ENCODE measurements at places on chromosomes 2 and 18.

DNA sequence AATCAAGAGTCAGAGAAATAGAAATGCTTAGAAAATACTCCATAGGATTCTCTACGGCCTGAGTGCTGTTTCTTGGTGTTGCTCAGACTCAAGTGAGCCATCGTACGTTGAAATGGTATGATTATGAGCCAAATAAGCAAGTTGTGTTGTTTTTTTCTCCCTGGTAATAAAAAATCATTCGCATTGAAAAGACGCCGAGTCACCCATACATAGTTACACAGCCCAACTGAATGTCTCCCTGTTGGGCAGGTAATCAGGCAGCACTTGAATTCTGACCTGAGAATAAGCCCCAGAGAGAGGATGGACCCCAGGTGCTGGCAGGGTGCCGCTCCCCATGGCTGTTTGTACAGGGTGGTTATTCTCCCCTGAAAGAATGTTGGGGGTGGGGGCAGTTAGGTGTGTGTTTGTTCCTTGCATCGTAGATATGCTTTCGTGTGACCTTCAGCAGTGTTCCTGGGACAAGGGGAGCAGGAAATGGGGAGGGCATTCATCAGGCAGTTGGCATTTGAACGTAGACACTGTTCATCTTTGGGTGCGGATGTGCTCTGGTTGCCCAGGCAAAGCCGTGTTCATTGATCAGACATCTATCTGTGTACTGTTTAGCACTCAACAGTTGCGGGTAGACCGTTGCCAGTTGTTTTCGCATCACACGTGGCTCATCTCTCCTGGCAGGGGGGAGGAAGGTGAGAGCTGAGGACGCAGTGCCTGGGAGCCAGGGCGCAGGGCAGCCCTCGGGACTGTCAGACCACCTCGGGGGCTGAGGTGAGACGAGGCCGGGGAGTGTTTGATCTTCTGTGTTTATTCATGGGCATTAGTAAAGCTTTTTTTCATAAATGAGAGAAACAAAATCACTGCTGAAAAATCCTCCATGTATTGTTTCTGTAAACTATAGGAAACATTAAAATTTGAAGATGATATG lies 27.3 kb downstream of the MTCL1 start:
- no peak for DNase-seq

- DNase-seq = no peak
Observed at GRCh38 chr2:190635781-190636180, 13.1 kb upstream of the NAB1 start.

DNA sequence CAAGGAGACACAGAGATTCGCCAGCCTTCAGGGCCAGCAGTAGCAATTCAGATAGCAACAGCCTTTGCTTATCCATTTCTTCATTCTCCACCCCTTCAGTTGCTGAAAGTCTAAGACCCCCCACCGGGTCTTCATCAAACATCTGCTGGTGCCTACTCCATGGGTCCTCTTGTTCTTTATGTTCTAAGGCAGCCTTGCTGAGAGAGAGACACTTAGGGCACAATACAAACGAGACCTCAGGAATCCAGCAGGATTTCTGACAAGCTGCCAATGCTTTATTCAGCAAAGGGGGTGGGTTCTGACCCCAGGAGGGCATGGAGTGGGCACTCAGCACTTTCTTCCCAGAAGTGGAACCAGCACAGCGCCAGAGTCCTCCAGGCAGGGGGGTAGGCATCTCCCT lies 36.2 kb upstream of the CNGA3 start:
- no peak for DNase-seq

- DNase-seq = no peak
Observed at GRCh38 chr2:42342061-42342794, 18.8 kb downstream of the COX7A2L start.

GRCh38 chr2:10626837-10627236 lies 62.9 kb downstream of the NOL10 start:
- DNase-seq = no peak

- no peak for DNase-seq
Observed at GRCh38 chr2:197972587-197972986, 168.2 kb downstream of the PLCL1 start.

DNA sequence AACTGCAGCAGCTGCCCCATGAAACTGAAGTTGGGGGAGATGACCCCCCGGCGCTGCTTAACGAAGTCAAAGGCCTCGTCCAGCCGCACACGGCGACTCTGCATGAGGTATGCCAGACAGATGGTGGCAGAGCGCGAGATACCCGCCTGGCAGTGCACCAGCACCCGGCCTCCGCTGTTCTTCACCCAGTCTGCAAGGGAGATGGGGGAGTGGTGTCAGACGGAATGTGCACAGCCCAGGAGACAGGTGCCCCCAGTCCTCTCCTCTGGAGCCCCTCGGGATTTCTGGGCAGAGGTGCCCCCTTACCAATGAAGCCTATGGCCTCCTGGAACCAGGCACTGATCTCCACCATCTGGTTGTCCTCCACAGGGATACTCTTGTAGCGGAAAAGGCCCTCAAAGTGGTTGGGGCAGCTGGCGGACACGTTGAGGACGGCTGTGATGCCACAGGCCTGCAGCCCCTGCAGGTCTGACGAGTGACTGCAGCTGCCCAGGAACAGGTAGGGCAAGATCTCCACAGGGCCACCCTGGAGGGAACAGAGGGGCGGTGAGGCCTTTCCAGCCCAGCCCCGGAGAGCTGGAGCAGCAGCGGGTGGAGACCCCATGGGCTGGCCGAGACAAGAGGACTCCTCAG lies 1.3 kb downstream of the DUSP2 start:
- no peak for DNase-seq
